WTC11 (cell line): ENCODE measurements at places on chromosomes 2 and 18. TPM values are rescaled to one million over a fixed set of nuclear protein-coding genes. Genes with fewer than 3 reads are reported as not detected.

- no peak for DNase-seq
Measured at GRCh38 chr18:50721006-50721405, 98.8 kb downstream of the MRO start.

- no peak for DNase-seq
Measured at GRCh38 chr2:60309336-60309735, 244.1 kb downstream of the BCL11A start.

GRCh38 chr18:11960743-11961380 is 20.4 kb upstream of the IMPA2 start:
- DNase-seq = no peak

DNA sequence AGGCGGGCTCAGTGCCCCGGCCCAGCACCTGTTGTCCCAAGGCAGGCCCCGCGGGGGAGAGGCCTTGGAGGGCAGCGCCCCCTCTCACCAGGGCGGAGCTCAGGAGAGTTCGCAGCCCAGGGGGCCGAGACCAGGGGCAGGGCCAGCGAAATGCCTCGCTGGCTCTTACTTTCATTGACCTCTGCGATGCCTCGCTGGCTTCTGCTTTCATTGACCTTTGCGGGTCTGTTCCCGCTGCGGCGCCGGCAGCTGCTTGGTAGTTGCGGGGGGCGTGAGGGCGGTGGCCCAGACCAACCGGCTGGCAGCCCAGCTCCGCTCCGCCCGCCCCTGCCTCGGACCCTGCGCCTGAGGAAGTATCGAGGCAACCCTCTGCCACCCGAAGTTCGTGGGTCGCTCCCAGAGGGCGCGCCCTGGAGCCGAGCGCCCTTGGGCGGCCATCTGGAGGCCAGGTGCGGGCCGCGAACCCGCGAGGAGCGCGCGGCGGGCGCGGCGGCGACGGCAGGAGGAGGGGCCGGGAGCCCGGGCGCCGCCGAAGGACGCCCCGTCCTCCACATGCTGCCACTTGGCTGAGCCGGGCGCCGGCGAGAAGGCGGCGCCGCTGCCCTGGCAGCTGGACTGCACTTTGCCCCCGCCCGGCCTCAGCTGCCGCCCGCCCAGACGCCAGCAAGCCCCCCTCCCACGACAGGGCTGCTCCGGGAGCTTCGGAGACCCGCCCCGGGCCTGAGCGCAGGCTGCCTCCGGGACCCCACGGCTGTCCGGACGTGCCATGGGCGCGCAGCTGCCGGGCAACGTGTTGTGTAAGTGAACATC is 118.0 kb upstream of the MSTN start:
- peak; percentile 74 for DNase-seq

- no peak for DNase-seq
Measured at GRCh38 chr2:135756692-135757091, 15.0 kb downstream of the UBXN4 start.

DNA sequence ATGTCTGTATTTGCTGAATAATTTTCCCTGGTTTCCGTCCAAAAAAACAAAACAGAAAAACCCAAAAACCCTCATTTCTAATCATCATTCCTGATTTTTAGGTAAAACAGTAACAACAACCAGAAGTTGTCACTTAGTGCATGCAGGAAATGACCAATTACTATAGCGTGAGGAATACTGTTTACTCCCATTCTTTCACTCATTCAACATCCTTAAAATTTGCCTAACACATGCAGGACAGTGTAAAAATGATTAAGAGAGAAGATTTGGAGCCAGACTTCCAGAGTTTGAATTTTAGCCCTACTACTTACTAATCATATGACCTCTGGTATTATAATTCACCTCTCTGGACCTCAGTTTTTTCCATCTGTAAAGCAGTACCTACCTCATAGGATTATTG is 83.1 kb downstream of the FIGN start:
- DNase-seq = no peak

DNA sequence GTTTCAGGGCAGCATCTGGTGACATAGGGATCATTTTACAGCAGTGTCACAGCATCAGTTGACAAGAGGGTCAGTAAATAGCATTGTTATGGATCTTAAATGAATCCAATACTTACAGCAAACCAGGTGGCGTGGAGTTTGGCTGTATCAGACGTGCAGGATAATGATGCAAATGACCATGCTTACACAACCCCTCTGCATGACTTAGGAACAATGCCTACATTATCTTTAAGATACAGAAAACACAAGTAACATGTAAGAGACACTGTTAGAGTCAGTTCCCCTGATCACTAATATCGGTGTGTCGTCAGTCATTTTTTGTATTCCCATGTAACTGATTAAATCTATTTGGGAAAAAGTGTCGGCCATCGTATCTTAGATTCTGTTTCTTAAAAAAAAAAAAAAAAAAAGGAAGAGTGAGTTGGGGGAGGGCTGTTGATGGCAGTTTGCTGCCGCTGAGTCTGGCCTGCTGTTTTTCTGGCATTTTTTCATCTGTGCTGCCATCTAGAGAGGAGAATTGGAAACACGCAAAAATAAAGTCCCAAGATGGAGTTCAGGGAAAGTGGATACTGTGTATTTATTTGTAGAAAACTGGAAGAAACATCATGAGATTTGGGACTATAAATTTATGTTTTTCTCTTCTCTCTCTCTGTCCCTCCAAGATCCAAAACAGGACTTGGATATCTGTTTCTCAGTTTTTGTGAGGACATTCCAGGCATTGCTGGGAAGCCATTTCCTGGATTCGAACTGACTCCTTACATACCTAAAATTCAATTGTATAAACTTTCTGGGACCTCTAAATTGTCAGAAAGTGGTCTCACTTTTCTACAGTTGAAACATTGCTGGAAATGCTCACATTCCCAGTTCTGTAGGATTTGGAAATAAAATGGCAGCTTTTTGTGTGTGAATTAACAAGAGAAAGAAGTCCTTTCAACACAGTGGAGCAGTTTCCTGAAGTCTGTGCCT is 60.3 kb upstream of the AGPS start:
- no peak for DNase-seq

DNA sequence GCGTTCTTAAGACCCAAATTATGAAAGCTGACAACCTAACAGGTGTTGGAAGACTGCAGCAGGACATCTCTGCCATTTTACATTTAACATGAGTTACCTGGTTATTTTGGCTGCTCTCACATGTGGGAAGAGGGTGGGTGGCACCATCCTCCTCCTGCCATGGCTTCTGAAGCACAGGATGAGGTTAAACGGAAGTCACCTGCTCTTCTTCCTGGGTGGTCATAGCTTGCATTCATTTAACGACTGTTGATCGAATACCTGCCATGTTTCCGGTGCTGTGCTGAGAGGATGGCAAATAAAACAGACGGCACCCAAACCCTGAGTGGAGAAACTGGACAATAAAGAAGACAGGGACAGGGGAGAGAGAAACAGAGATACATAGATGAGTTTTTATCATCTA is 118.0 kb downstream of the RHBDD1 start:
- DNase-seq = no peak

GRCh38 chr2:9897331-9897737 is 54.1 kb downstream of the TAF1B start:
- DNase-seq = no peak

GRCh38 chr2:43075054-43075593 is 151.3 kb downstream of the ZFP36L2 start:
- no peak for DNase-seq

DNA sequence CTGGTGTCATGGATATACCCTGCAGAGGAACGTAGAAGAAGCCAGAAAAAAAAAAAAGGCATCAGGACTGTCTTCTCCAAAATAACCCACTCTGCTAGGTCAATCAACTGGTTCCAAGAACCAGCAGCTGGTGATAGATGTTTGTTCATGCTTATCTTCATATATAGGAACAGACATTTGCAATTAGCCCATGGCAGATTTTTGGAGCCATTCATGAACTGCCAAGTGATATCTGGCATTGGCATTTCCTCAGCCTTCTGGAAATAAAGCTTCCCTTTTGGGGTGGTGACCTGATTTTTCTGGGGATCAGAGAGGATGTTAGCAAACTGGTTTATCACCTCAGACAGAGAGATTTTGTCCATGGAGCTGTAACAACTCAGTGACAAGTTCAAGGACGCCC is 234.9 kb downstream of the OSR1 start:
- DNase-seq = no peak

The HOXD1 gene
- 0.14 to 0.22 TPM in 2 of 3 replicates, not detected in the other for total RNA-seq

The TUBB8B gene
- 0.94 to 1.6 TPM (median 1.2 TPM) in 3 replicates for total RNA-seq

The MARCO gene
- 0.11 to 0.39 TPM in 2 of 3 replicates, not detected in the other for total RNA-seq

The EHD3 gene
- 9.8 to 10.2 TPM (median 10.0 TPM) in 3 replicates for total RNA-seq

The PPM1B gene
- total RNA-seq = 94.2 to 102 TPM (median 96.4 TPM) in 3 replicates

The SLC23A3 gene
- 0.41 to 0.59 TPM (median 0.55 TPM) in 3 replicates for total RNA-seq

The CTAGE1 gene
- total RNA-seq = not detected in 3 replicates

The PRKAG3 gene
- not detected in 3 replicates for total RNA-seq

The POTEE gene
- 2.1 to 2.6 TPM (median 2.2 TPM) in 3 replicates for total RNA-seq

The ARHGEF4 gene
- 18.1 to 21.8 TPM (median 19.5 TPM) in 3 replicates for total RNA-seq

The PFN4 gene
- 0.48 TPM in 1 of 3 replicates, not detected in the others for total RNA-seq
